ENCODE measurements at places on chromosomes 4 and X. TPM values are rescaled to one million over a fixed set of nuclear protein-coding genes. Genes with fewer than 3 reads are reported as not detected.

DNA sequence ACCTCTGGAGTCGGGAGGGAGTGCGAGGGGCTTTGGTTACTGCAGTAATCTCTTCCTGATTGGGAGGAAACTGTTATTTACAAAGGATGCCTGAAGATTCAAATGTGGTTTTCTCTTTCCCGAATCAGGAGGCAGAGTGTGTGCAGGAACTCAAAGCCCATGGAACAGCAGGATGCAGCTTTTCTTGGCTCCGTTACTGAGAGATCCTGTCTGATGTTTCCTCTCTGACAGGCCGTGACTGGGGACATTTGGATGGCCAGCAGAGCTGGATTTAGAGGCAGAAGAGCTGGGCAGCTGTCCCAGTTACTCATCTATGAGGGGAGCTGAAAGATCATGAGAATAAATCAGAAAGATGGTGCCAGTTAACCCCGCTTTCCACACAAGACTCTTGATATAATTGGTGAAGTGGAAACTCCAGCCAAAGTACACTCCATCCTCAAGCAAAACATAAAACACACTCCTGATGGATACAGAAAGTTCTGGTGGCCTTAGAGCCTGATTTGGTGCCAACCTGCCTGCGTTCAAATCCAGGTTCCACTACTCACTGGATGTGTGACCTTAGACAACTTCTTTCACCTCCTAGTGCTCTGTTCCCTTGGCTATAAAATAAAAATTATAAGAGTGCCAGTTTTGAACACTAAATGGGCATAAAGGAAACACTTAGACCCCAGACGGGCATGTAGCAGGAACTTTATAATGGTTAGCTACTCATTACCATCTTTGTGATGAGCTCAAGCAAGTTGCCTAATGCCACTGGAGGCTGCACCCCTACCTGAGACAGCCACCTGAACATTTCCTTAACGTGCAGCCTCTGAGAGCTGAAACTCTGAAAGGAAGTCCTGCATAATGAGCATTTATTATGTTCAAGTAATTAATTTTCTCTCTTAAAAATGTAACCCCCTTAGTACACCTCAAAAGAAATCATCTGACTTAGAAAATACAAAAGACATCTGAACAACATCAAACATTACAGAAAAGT is 349.0 kb upstream of the GATB start:
- no peak for ATAC-seq

DNA sequence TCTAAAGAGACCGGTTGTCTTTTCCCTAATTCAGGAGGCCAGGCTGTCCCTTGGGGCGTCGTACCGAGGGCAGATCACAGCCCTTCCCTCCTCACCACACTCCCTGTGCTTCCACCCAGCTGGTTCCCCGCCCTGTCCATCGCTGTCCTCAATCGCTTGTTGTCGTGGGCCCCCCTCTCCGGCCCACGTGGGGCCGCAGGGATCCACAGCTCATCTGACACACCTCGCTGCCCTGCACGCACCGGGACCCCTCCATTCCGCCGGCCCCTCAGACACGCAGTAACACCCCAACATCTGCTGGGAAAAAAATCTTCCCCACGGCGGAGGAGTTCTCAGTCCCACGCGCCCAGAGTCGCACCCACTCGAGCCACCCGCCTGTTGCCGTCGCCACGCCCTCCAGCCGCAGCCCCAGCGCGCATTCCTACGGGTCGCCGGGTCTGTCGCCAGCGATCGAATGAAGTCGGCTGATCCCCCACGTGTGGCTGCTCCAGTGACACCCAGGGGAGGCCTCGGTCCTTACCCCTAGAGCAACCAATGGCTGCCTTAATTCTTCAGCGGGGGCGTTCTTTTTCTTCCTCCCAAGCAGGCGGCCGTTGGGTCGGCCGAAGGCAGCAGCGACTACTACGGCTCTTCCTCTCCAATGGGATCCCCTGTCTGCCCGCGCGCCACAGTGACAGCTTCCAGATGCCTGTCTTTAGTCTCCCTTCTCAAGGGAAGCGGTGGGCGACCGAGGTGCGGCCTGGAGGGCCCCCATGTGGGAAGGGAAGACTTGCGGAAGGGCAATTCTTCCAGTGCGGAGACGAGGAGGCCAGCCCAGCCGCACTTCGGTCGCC is 893 bp upstream of the SEPTIN11 start:
- peak; percentile 42 for ATAC-seq

DNA sequence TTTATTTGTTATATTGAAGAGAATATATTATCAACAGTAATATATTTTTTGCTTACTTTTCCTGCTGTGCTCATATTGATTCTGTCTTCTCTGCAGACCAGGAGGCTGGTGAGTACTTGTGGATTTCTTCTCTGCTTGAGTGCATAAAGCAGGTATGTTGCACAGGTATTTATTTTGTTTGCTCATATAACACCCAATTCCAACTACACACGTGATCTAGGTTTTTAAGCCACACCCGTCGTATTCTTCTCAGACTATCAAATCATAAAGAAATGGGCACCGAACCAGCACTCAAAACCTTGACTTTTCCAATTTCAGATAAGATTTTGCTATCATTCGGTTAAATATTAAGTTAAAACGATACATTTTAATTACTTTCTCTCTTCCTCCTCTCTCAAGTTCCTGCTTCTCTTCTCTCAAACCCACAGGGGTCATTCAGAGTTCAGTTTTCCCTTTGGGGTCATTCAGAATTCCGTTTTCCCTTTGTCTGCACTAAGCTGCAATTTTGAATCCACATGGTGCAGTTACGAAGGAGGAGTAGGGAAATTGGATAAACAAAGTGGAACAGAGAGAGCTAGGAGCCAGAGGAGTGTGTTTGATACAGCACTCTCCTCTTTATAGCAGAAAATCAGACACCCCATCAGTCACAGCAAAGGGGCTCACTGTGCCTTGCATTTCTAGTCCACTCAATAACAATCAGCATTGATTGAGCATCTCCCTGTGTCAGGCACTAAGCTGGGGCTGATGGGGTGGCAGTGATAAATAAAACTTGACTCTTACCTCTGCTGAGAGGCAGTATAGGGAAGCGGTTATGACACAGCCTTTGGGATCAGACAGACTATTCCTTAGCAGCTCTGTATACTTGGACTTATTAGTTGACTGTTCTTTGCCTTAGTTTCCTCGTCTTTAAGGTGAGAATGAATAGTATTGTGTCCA is at the start of gene ADH1C:
TSS of gene ADH1C (minus strand) at position 145 of the 936 bp plus-strand sequence. CDS start at position 74, 71 bp downstream.
- no peak for ATAC-seq

- no peak for ATAC-seq
Observed at GRCh38 chr4:52912608-52913007, 50.5 kb downstream of the RASL11B start.

DNA sequence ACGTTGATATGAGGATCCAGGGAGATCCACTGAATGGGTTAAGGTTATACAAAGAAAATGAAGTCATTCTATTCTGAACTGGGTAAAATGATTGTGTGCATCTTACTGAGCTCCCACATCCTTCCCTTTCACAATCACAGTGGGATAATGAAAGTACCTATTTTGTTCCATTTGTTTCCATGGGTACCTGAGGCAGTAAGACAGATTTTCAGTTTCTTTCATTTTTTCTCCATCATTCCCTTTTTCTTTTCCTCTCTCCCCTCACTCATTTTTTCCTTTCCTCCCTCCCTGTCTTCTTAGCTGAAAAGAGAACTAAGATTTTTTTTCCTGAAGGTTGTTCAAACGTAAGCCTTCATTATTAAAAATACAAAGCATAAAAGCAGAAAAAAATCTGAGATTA is 4.6 kb downstream of the GRIA2 start:
- no peak for ATAC-seq

DNA sequence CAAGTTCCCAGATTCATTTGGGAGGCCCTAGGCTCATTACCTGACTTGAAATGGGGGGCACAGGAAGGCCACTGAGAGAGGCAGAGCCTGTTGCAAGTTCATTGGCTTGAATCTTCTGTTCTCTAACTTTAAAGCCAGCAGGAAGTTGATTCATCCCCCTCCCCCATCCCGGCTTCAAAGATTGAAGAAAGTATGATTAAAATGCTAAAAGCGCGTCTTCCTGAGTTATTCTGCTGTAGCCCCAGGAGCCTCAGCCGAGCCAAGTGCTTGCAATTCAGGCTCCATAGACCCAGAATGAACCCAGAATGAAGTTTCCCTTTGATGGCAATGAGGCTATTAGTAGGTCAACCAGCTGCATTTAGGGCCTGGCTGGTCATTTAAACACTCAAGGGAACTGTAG is 14.7 kb downstream of the CHST7 start:
- ATAC-seq = peak; percentile 54

DNA sequence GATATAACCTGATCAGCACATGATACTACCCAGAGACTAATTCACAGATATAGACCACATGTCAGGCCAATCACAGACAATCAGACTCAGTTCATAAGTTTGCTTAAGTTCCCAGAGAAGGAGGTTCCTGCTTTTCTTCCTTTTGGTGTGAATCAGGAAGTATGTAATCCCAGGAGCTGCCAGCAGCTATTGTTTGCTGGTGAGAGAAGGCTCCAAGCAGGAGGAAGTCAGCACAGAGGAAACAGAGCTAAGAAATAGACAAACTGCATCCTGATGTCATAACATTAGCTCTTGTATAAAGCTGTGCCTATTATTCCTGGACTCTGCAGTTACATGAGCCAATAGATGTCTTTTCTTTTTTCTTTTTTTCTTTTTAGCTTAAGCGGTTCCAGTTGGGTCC is 50.9 kb downstream of the UCHL1 start:
- no peak for ATAC-seq

- ATAC-seq = no peak
Observed at GRCh38 chrX:124230655-124231450, 101.6 kb upstream of the TEX13D start.

The CCDC110 gene
- 0.09 TPM for total RNA-seq

The STK32B gene
- not detected for total RNA-seq

The RAI2 gene
- not detected for total RNA-seq

The SUPT20HL1 gene
- total RNA-seq = 1.4 TPM

The SLC9B1 gene
- 2.6 TPM for total RNA-seq

The CXCL8 gene
- total RNA-seq = 11.9 TPM

The ADH7 gene
- total RNA-seq = not detected

All from activated T-helper 17 cell treated with anti-CD3 and anti-CD28 coated beads, Interleukin-2, amount 50 U/mL, for 72 hours (primary cell).